ENCODE measurements at places on chromosomes 2 and 18.
A peak's percentile ranks its signal among the peaks of the same experiment; 100 is the strongest.

GRCh38 chr2:187118331-187119099 is 269.5 kb upstream of the ZSWIM2 start:
- no peak for DNase-seq

- DNase-seq, result peak; percentile 57
Observed at GRCh38 chr18:59837586-59837985, 62.2 kb upstream of the PMAIP1 start.

DNA sequence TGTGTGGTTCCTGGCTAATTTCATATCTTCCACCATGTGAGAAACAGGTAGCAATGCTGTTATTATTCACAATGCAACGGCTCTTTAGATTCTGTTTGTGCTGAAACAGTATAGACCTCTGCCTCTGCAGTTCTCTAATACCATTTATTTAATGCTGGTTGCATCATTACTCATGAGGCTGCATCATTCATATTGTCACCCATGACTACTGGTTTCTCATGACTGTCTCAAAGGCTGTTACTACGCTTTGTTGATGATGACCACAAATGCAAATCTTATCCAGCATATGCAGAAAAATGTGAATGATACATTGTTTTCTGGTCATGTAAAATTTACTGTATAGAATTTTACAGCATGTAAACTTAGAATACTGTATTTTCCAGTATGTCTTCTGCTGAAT is 22.5 kb downstream of the CAVIN2 start:
- DNase-seq, result no peak

DNA sequence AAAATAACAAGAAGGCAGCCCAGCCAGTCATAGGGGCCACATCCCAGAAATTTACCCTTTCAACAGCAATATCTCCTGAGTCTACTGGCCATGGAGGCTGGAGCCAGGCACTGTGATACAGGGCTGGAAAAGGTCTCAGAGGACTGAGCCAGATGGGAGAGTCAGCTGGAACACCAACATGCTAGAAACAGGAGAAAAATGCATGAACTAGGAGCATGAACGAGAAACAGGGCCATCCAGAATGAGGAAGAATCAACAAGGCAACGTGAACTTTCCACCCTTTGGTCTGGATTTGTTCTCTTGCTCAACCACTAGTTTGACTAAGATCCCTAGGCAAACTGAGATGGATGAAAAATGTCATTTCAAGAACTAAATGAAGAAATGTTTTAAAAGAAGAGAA is 13.1 kb downstream of the PID1 start:
- DNase-seq, result no peak

DNA sequence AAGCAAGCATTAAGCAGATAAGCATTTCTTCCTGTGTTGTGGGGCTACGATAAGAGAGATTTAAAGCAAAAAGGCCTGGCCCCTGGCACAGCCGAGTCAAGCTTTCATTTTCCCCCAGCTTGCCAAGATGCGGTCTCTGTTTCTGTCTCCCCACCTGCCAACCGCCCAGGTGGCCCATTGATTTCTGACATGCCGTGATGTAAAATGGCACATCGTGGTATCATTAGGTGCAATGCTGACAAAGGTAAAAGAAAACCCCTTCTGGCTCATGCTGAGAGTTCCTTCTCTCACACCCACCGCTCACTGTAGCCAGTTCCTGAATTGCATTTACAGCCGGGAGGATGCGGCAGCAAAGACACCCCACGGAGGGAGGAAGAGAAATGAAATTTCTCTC is 62.8 kb downstream of the BOD1L2 start:
- no peak for DNase-seq

DNA sequence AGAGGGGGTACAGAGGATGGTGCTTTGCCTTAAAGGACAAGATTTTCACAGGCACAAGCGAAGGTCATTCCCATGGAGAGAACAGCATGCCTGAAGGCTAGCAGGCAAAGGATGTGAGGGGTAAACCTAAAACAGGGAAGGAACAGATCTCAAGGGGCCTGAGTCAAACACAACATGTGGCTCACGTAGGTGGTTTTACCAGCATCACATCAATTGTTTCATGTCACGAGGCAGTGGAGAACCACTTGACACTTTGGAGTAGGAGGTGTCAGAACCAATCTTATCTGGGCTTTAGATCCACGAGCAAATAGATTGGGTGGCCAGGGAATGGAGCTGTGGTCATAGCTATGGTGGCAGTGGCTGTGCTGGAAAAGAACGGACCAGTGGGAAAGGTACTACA is 8.4 kb downstream of the COX5B start:
- DNase-seq, result no peak

DNA sequence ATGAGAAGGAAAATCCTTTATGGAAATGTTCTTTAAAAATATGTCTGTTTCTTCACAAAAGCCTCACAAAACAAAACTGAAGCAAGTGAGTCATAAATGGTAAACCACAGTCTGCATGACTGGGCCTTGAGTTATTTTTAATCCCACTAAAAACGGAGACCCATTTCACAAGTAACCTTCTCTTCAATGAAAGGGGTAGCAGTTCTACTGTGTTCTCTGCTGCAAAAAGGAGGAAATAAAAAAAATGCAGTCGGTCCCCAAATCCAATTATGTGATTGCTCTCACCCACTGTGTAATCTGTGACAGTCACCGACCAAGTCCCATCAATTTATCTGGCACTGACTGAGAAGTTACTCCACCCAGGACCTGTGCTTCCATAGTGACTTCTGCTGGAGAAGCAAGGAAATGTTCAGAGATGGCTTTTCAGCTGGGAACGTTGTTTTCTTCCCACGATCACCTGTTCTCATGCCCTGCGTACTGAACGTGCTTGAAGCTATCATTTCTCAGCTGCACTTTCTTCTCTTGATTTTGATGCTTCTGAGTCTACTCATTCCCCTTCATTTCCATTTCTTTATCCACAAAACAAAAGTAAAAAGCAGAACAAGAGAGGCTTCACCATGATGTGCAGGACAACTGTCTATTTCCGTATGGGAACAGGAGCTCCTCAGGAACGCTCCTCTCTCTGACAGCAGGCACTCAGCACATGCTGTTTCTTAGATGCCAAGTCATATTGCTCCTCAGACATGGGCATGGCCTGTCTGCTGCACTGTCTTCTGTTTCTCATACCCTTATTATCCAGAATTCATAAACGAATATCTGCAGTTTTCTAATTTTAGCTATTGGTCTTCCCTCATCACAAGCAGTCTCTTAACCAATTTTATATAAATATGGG is 80.0 kb upstream of the TMEM200C start:
- DNase-seq, result no peak

DNA sequence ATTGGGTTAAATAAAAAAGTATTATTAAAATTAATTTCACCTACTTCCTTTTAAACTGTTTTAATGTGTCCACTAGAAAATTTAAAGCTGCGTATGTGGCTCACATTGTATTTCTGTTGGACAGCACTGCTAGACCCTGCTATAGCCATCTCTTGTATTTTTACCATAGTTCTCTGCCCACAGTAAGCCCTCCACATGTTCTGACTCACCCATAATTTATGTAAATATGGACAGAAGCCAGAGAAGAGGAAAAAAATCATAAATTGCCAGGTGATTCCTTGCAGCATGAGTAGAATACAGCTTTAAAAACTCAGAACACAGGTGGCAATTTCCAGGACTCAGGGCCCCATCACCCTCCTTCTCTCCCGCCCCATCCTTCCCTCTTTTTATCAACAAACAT is 142.4 kb upstream of the MEX3C start:
- DNase-seq, result no peak

GRCh38 chr2:53562407-53562806 is 205.2 kb upstream of the CHAC2 start:
- no peak for DNase-seq

DNA sequence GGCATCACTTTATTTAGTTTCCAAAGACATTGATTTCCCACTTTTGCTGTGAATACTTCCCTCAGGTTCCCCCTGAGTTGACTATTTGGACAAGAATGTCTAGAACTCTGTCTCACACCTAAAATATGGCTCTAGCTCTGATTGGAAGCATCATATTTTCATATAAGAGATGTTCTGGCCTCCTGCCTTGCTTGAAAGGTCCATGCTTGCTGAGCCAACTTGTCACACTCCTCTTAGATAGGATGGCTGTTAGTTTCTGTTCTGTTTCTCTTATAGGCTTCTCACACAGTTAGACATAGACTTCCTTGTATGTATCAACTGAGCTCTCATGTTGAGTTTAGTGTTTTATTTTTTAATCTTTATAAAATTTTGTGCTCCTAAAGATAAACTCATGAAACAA is 87.1 kb downstream of the CNTNAP5 start:
- DNase-seq, result no peak

- no peak for DNase-seq
Observed at GRCh38 chr18:29361843-29362242, 1184.9 kb upstream of the CDH2 start.

DNA sequence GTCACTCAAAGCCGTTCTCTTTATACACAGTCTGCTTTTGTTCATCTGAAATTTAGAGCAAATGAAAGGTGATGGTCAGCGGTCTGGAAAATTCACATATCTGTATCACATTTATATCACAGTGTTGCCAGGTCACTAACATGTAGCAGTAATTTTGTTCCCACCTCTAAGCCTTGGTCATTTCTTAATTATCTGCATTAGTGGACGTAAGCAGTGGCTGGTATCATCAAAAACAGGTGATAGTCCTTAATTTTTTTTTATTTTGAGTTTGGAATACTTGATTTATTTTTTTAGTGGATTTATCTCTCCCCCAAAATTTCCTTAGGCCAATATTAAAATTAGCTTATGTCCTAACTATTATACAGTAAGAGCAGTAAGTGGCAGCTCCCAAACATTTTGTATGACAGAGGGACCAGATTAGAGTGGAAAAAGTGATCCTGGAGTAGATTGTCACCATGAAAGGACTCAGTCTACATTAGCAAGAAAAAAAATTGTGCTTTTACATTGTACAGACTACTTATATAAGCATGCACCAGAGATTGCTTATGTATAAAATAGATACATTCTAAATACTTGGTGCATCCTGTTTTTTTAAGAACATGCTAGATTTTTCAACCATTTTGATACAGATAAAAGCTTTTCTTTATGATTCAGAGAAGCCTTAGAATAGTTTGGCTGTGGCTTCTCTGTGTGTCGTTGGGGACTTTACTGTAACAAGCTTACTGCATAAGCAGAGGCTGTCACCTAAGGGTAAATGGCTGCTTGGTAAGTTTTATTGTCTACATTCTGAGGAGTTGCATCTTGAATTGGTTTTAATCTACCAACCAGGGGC is 65.0 kb downstream of the MAPRE2 start:
- no peak for DNase-seq

DNA sequence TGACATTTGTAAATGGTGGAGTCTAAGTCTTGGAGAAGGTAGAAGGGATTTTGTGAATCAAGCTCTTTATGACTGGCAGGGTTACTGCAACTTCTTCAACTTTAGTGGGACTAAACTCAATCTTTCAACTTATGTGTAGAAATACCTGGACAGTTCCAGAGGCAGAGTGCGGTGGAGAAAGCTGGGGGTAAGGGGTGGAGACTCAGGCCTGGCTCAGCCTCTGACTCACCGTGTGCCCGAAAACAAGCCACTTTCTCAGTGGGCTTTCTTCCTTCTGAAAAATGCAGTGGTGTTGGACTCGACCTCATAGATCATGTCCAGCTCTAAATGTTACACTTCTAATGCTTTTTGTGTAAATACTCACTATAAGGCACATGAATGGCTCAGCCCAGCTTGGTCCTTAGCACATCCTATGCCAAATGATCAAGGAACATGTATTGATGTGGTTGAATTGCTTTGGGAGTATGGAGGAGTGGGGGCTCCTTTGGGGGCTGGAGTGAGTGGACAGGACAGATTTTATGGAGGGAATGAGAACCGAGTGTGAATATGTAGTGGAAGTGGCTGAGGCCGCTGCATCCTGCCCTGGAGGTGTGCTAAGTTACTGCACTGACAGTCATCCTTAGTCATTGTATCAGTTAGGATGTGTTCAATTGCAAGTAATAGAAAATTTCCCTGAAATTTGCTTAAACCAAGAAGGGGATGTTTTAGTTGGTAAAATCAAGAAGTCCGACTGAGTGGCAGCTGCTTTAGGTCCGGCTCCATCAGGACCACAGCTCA is 32.2 kb upstream of the IGFBP5 start:
- DNase-seq, result no peak

DNA sequence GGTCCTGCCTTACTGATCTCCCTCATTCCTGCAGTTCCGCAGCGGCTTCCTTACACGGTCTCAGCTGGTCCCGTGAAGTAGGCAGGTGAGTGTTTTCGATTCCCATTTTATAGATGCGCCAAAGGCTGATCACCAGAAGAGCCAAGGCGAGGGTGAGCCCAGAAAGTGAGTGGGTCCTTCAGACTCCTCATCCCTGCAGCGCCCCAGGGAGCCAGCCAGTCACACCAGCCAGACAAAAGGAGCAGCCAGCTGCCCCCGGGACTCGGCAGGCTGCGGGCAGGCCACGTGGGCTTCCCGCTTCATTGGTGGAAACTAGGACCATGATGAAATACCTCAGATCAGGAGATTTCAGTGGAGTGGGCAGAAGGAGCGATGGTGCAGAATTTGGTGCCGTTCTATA is 85.9 kb downstream of the SMAD7 start:
- DNase-seq, result no peak

- DNase-seq, result no peak
Observed at GRCh38 chr2:128732976-128733431, 414.3 kb upstream of the HS6ST1 start.

GRCh38 chr18:51778115-51778514 is 561.9 kb upstream of the DCC start:
- DNase-seq, result no peak

- no peak for DNase-seq
Observed at GRCh38 chr2:215447056-215447455, 11.2 kb upstream of the FN1 start.

DNA sequence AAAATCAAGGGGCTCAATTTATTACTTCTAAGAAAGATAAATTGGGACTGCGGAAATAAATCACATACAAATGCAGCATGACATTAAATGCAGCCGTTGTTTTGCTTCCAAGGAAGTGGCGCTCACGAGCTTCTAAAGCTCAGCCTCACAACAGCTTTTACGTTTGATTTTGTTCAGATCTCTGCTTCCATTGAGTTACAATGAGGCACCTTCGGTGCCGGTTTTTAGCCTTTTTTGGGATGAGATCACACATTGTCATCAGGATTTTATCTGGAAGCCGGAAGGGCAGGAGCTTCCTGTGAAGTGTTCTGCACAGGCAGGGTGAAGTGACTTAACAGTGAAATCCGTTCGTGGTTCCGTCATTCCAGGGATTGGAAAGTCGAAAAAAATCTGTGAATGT is 209.8 kb downstream of the DCDC2C start:
- DNase-seq, result no peak

GRCh38 chr18:49663899-49664890 is 102.3 kb downstream of the LIPG start:
- DNase-seq, result no peak

DNA sequence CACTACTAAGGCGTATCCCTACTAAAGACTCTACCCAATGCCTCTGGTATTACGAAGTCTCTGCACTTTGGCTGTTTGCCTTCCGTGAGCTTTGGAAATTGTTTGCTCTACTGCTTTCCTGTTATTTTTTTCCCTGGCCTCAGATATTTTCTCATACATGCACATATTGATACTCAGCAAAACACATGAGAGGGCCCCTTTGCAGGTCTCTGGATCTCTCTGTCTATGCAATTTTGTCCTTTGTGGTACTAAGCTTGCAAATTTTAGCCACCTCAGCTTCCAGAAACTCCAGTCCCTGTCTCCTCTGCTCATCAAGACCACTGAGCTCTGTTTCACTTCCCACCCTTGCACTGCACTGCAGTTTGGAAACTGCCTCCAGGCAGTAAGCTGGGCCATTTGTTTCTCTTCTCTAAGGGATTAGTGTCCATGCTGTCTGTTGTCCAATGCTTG is 46.6 kb downstream of the TAF1B start:
- DNase-seq, result no peak

GRCh38 chr2:174484573-174484972 is 2.3 kb downstream of the GPR155 start:
- no peak for DNase-seq
